ENCODE measurements at places on chromosomes 13 and 19.

DNA sequence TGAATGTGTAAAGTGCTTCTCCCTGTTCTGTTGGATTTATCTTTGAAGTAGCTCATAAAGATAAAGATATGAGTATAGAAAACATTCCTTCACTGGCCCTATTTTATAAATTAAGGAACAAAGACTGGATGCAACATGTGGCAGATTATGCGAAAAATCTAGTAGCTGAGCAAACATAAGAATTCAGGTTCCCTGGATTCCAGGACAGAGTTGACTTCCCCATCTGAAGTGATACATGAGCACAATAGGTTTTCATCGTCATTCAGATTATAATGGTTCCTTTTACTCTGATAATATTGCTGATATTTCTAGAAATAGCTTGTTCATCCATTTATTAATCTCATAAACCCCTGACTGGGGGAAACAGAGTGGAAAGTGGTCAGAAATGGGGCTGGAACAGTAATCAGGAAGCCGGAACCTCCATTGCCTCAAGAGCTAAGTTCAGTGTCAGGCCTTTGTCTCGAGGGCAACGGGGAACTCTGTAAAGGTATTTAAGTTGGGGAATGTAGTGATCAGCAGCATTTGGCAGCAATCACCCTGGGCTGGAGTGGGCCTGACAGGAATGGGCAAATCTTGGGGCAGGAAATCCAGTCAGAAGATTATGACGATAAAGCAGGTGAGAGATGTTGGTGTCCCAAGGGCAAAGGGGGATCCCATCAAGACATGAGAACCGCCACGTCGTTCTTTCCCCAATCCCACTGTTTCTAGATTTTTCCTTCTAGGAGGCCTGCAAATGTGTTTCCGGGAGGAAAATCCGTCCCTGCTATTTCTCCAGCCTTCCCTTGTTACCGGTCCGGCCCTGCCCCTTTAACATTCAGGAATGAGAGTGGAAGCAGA is 232.5 kb upstream of the SERP2 start:
- no peak for DNase-seq

DNA sequence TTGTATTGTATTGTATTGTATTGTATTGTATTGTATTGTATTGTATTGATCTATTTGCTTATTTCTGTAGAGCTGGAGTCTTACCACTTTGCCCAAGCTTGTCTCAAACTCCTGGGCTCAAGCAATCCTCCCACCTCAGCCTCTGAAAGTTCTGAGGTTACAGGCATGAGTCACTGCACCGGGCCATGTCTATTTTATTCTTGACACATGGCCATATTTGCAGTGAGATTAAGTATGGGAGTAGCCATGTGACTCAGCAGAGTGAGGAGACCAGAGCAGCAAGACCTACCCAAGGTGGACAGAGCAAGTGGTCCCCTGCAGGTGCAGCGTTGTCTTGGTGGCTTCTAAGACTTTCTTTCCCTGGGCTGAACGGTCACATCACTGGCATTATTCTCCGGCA is 49.1 kb upstream of the UBAC2 start:
- DNase-seq = no peak

GRCh38 chr13:113486698-113487097 is 3.8 kb downstream of the DCUN1D2 start:
- DNase-seq = no peak

GRCh38 chr13:84865783-84866221 is 933.4 kb downstream of the SLITRK6 start:
- peak; percentile 85 for DNase-seq

GRCh38 chr19:54882758-54883157 is 8.7 kb downstream of the FCAR start:
- no peak for DNase-seq

DNA sequence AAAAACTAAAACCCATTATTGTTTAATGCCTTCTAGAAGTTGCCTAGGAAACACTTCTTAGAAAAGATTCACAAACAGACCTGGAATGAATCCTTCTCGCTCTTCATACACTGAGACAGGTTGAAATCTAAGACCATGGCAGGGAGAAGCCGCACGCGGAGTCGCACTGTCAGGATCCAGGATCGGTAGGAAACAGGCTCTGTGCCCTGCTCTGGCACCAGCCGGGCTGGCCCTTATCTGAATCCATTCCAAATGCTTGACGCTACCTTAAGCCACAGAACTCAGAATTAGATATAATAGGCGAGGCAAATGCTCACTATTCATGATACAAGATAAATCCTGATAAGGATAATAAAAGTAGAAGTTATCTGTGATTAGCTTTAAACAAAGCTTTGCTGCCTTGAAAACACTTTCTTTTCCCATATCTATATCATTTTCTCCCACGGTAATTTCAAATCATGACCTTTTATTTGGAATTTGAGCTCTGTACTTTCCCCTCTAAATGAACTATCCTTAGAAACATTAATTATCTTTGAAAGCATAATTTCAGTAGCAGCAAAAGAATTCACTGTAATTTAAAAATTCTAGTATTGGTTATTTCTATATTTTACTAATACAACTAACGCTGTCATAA is 385.6 kb downstream of the IRS2 start:
- DNase-seq = no peak

DNA sequence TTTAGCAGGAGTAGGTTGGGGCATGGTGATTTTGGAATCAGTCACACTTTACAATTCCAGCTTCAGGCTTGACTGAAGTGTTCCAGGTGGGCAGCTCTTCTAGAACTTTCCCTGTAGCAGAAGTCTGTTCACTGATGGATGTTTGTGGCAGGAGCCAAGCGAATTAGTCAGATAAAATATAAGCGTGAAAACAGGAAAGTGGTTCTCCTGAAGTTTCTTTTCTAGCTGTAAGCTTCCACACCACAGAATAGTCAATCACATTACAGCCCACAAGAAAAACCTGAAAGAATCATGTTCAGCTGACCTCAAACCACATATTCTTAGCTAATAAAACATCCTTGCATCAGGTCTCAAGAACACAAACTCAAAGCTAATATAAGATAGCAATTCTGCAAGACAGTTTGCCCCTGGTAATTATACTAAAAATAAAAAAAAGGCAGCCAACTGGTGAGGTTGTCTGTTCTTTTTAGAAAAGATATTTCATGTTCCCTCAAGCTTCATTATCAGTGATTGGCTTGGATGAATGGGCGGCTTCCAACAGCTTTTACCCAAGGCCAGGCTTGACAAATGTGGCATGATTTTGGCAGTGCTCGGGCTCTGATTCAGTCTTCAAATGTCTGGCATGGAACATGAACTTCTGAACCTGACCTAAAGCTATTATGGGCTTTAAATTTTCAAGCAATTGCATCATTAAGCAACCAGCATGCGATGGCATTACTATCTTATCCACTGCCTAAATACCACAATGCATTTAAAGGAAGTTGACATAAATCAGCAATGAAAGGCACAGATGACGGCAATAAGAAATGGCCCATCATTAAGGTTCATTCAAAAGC is 136.8 kb downstream of the DCLK1 start:
- DNase-seq = no peak

DNA sequence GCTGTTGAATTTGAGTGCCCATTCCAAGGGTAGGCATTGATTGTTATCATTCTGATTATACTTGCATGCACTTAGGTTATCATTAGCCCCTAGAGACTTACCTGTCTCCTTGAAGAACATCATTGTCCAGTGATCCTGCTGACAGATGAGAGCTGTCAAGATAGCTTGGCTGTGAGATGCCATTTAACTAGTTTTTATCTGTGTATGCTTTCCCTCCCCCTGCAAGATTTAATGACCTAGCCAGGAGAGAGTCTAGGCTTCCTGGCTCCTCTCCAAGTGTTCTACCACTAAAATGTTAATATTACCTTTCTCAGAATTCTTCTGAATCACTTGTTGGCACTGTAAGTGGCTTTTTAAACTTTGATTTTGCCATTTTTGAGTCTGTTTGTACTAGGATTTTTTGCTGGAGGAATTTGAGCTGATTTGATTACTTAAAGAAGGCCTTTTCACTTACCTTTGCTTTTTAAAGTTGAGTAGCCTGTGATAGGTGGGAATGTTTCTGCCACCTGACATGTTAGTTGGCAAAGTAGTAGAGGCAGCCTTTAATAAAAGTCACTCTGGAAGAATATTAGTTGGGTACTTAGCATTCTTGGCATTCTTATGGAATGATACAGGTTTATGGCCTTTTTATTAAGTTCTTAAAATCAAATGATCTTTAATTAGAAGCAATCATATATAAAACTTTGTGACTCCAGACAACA is 41.1 kb downstream of the ARHGAP35 start:
- no peak for DNase-seq

- no peak for DNase-seq
These were observed 5.5 kb downstream of the SIN3B start for GRCh38 chr19:16834747-16835146.

- no peak for DNase-seq
These were observed 9.1 kb upstream of the C19orf12 start for GRCh38 chr19:29724102-29724641.

DNA sequence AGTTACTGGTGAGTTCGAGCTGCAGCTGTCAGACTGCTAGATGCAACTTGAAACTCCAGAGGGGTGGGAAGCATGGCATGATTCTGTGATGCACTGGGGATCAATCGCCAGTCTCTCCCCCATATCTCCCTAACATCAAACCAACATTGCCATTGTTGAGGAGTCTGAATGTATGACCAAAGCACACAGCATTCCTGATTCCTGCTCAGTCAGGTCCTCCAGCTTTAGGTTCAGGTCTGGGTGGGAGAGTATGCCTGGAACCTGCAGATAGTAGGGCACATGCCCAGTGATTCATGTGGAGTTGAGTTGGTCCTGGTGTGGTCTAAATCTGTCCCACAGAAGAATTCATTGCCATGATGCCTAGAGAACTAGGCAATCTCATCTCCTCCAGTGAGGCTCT is 269.1 kb downstream of the GPC5 start:
- no peak for DNase-seq

Data from NCI-H774 (cell line).